Tongue (tissue), 3 donors: ENCODE measurements at places on chromosomes 1 and 21. TPM values are rescaled to one million over a fixed set of nuclear protein-coding genes. Genes with fewer than 3 reads are reported as not detected.

ETV3L gene
- not detected for total RNA-seq

MIXL1 gene
- not detected for total RNA-seq

LEFTY1 gene
- not detected for total RNA-seq

FAM177B gene
- total RNA-seq = 0.41 TPM

CAPN8 gene
- 0.62 TPM for total RNA-seq

ZFP69 gene
- total RNA-seq = 3.0 TPM

AADACL3 gene
- not detected for total RNA-seq

RSPO1 gene
- total RNA-seq = 2.5 TPM

HRNR gene
- total RNA-seq = not detected

OR2L8 gene
- total RNA-seq = not detected

F3 gene
- 15.3 TPM for total RNA-seq

MLLT11 gene
- total RNA-seq = 1.6 TPM

EPHX1 gene
- 26.5 TPM for total RNA-seq

HSF2BP gene
- 1.0 TPM for total RNA-seq
